BJ (cell line): ENCODE measurements at places on chromosomes 7 and 10. TPM values are rescaled to one million over a fixed set of nuclear protein-coding genes. Genes with fewer than 3 reads are reported as not detected.

TSPAN15 gene
- polyA plus RNA-seq: 0.94 and 1.2 TPM in 2 replicates

TMEM72 gene
- not detected in 2 replicates for polyA plus RNA-seq

LRRD1 gene
- polyA plus RNA-seq: 0.06 TPM in 1 of 2 replicates, not detected in the other

HOXA5 gene
- polyA plus RNA-seq: 1.2 and 1.7 TPM in 2 replicates

ZDHHC16 gene
- 89.3 and 101 TPM in 2 replicates for polyA plus RNA-seq

ETV1 gene
- polyA plus RNA-seq: 4.1 and 5.4 TPM in 2 replicates

AMZ1 gene
- 2.9 and 3.7 TPM in 2 replicates for polyA plus RNA-seq

ADRB1 gene
- polyA plus RNA-seq: not detected in 2 replicates

CPVL gene
- polyA plus RNA-seq: not detected in 2 replicates

NODAL gene
- polyA plus RNA-seq: not detected in 2 replicates
